ENCODE measurements at places on chromosomes 4 and X.

- peak; percentile 46 for DNase-seq
Measured at GRCh38 chrX:118614150-118614549, 113.3 kb upstream of the IL13RA1 start.

GRCh38 chr4:72440386-72440785 lies 128.6 kb downstream of the ADAMTS3 start:
- no peak for DNase-seq

GRCh38 chr4:105870963-105871362 lies 24.3 kb upstream of the NPNT start:
- DNase-seq: no peak

- DNase-seq: no peak
Measured at GRCh38 chr4:17544205-17544604, 29.2 kb downstream of the CLRN2 start.

DNA sequence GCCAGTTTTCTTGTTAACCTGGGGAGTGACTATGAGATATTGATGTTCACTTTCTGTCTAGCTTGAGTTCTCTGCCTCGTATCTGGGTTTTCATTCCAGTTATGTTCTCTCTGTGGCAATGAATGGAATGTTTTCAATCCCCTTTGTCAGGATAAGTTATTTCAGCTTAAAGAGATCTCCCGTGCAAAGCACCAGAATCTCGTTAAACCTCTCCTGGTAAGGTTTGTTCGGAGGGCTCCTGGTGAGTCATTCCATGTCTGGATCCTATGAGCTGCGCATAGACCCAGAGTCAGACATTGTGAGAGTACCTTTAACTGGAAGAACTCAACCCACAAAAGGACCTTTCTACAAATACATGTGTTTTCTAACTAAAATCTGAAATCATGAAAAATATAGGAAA lies 51.0 kb downstream of the KDR start:
- DNase-seq: no peak

DNA sequence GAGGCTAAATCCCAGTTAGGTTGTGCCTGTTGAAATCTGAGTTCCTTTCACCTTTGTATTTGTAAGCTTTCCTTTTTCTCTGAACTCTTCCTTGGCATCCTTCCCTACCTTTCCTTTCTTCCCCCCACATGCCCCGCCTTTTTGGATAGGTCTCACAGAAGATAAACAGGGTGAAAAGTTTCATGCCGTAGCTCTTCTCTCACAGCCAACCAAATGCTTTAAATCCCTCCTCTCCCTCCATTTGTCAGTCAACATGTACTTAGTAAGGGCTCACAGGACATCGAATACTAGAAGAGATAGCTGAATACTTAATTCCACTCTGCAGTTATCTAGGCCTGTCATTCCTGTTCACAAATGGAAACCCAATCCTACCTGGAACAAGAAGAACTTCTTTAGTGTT lies 107.1 kb upstream of the BMPR1B start:
- no peak for DNase-seq

GRCh38 chr4:113618205-113618604 lies 143.3 kb downstream of the CAMK2D start:
- no peak for DNase-seq
